Aorta (tissue), 5 donors: ENCODE measurements at places on chromosomes 2 and 18. TPM values are rescaled to one million over a fixed set of nuclear protein-coding genes. Genes with fewer than 3 reads are reported as not detected.

DNA sequence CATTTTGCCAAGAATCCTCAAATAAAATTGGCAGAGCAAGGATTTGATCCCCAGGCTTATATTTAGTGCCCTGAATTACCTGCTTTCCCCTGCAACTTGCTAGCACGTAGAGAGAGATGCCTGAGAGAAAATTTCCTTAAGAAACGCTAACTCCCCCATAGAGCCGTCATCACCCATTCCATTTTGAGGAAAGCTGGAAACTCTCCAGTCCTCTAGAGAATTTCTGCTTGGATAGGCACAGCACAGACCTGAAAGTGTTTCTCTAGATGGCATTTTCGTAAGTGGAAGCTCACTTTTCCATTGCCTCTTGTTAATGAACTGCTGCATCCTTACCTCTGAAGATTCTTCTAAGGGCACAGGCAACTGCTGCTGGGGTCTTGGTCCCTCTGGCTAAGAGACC is 277.8 kb upstream of the SIX2 start:
- DNase-seq = no peak
- peaks cover 3% of the 10 kb centered on the region for H3K4me1 ChIP-seq
- no peak overlapping the region for H3K4me3 ChIP-seq
- H3K27ac ChIP-seq = no peak overlapping the region

DNA sequence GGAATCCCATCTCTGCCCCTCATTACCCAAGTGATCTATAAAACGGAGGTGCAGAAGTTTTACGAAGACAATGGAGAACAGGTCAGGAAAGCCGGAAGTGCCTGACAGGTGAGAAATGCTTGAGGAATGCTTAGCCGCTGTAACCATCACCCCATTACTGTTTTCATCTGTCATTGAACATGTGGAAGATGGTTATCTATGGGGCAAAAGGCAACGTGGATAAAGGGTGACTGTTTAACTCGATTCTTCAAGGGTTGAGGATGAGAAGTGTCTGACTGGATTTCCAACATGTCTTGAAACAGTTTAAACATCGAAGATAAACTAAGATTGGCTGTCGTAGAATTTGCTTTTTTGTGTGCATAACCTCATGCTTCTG is 17.3 kb downstream of the HK2 start:
- H3K36me3 ChIP-seq = no peaks in the 10 kb centered on the region
- no peaks in the 10 kb centered on the region for H3K4me1 ChIP-seq
- H3K4me3 ChIP-seq = no peak overlapping the region
- no peaks in the 10 kb centered on the region for H3K27me3 ChIP-seq

- no peaks in the 10 kb centered on the region for H3K27me3 ChIP-seq
- DNase-seq = peak; percentile 82
- H3K36me3 ChIP-seq = no peaks in the 10 kb centered on the region
- no peak overlapping the region for H3K27ac ChIP-seq
- H3K4me3 ChIP-seq = no peak overlapping the region
These were observed 69.1 kb downstream of the NCAPH start for GRCh38 chr2:96404446-96405373.

DNA sequence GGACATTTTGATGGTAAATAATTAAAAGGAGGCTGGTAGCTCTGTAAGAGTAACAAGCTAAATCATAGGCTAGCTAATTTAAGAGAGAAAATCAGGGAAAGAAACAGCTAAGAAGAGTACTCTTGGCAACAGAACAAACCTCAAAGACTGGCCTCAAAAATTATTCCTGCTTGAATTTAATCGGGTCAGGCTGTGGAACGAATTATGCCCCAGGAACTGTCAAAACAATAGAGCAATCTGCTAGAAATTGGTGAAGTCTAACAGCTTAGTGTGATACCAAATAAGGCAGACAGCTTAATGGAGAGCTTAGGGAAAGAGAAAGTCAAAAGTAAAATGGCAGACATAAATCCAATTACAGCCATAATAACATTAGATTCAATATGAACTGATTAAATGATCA is 215.7 kb downstream of the MREG start:
- no peak overlapping the region for H3K4me3 ChIP-seq
- H3K4me1 ChIP-seq = peaks cover 4% of the 10 kb centered on the region
- H3K27me3 ChIP-seq = no peaks in the 10 kb centered on the region

DNA sequence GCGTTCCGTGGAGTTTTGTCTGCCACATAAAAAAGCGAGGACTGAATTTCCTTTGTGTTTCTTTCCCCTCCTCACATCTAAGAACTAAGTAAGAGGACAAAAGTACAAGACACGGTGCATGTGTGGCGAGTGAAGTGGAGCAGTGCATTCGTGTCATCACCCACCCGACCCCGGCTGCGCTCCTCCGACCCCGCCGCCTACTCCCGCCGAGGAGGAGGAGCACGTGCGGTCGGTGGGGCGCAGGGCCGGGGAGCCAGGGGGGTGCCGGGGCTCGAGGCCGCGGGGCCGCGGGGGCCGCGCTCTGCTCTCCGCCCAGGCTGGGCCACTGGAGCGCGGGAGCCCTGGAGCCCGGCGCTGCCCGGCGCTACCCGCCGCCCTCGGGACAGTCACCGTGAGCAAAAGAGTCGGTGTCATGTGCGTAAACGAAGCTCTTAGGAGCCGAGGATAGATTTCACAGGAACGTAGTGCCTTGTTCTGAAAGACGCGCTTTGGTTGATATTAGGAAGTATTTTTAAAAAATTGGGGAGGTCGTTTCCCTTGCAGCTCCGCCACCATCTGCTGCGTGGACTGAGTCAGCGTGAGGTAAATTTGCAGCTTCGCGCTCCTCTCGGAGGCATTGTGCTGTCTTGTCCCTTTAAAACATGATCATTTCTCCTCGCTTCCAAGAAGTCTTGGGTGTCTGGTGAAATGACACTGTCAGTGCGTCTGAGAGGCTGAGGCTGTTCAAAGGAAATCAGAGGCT is 11.0 kb downstream of the TBR1 start:
- peaks cover 2% of the 10 kb centered on the region for H3K27me3 ChIP-seq
- no peaks in the 10 kb centered on the region for H3K36me3 ChIP-seq
- H3K4me1 ChIP-seq = no peaks in the 10 kb centered on the region
- DNase-seq = no peak
- H3K4me3 ChIP-seq = no peak overlapping the region

- H3K4me1 ChIP-seq = no peaks in the 10 kb centered on the region
- DNase-seq = no peak
- no peak overlapping the region for H3K27ac ChIP-seq
These were observed 9.9 kb downstream of the SNRPG start for GRCh38 chr2:70283500-70284191.

DNA sequence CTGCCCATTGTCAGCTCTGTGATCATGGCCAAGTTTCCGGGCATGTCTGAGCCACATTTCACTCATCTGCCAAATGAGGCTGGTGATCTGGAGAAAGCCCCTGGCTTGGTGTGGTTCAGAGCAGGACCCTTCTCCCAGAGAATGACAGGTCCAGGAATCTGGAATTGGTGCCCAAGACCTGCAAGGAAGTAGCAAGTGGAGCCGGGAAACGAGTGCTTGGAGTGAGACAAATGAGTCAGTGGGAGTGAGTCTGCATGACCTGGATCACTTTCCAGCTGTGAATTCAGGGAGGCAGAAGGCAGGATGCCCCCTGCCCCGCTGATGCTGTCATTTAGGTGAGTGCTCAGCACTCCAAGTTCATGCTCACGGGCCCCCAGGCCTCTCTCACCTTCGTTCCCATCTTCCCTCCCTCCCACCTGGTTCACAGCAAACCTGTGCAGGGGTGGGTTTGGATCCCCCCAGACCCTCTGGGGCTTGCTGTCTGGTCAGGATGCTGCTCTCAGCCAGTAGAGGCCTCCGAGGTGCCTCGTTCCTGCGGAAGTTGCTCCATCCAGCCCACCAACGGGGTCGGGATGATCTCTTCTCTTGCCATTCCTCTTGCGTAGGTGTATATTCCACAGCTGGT is 104.4 kb downstream of the INHBB start:
- H3K27me3 ChIP-seq = no peaks in the 10 kb centered on the region
- DNase-seq = no peak
- no peak overlapping the region for H3K4me3 ChIP-seq
- H3K4me1 ChIP-seq = no peaks in the 10 kb centered on the region

GRCh38 chr2:59080451-59081181 is 839.5 kb upstream of the FANCL start:
- no peak overlapping the region for H3K27ac ChIP-seq
- no peaks in the 10 kb centered on the region for H3K4me1 ChIP-seq
- no peaks in the 10 kb centered on the region for H3K27me3 ChIP-seq
- no peak overlapping the region for H3K4me3 ChIP-seq

- H3K4me3 ChIP-seq = no peak overlapping the region
- DNase-seq = no peak
- no peak overlapping the region for H3K27ac ChIP-seq
- H3K4me1 ChIP-seq = no peaks in the 10 kb centered on the region
- H3K27me3 ChIP-seq = no peaks in the 10 kb centered on the region
- no peaks in the 10 kb centered on the region for H3K36me3 ChIP-seq
These were observed 65.8 kb upstream of the PIEZO2 start for GRCh38 chr18:11215216-11215615.

GRCh38 chr2:30641765-30642345 is 165.4 kb downstream of the CAPN13 start:
- no peaks in the 10 kb centered on the region for H3K4me1 ChIP-seq
- H3K36me3 ChIP-seq = peaks cover 1% of the 10 kb centered on the region
- no peak for DNase-seq
- H3K4me3 ChIP-seq = no peak overlapping the region

DNA sequence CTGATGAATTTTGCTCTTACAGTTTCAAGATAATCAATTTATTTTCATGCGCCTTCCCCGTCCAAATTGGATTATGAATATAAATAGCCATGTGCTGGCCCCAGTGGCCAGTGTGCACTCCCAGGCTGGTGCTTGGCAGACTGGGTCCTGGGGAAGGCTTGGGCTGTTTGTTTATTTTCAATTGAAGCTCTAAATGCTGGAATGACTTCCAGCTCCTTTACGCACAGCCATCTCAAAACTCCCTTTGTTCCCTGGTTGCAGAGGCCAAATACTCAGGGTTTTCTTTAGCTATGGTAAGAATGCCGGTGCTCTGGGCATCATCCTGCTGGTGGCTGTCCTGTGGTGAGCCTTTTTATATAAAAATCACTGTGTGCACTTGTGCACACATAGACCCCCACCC is 131.5 kb downstream of the PRKCE start:
- H3K4me1 ChIP-seq = no peaks in the 10 kb centered on the region
- H3K27me3 ChIP-seq = no peaks in the 10 kb centered on the region
- no peaks in the 10 kb centered on the region for H3K36me3 ChIP-seq
- no peak overlapping the region for H3K4me3 ChIP-seq
- H3K27ac ChIP-seq = no peak overlapping the region

DNA sequence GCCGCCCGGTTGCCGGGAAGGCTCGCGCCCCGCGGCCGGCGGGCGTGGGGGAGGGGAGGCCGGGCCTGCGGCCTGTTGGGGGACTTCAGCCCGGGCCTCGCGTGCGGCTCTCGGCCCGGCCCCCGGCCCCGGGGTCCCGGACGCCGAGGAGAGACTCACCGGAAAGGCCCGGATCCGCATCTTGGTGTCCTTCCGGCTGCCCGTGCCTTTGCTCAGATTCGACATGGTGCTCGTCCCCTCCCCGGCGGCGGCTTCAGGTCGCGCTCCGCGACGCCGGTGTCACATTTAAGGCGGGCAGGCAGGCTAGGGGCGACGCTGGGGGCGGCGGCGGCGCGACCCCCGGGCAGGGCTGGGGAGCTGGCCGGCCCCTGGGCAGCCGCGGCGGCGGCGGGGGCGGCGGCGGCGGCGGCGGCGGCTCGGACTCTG is 365 bp downstream of the CUL3 start:
- peak; percentile 84 for DNase-seq
- H3K27me3 ChIP-seq = no peaks in the 10 kb centered on the region
- peaks cover 2% of the 10 kb centered on the region for H3K4me1 ChIP-seq
- peak overlapping the region; percentile 95 for H3K4me3 ChIP-seq

DNA sequence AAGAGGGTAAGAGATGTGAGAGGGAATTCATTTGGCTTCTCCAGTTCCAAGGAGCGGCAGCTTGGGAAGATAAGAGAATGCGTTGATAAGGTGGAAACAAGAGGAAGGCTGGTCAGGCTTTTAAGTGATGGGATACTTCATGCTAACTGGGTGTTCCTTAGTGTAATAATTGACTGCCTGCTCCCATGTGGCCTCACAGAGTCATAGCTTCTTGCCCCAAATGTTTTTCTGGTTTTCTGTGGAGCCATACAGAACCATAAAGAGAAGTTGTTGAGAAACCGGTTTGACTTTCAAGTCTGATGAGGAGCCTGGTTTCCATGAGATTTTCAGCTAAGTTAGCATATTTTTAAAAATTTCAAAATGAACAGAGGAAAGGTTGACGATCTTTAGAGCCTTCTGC is 97.5 kb upstream of the ZFP36L2 start:
- H3K27me3 ChIP-seq = no peaks in the 10 kb centered on the region
- no peaks in the 10 kb centered on the region for H3K36me3 ChIP-seq
- peaks cover 13% of the 10 kb centered on the region for H3K4me1 ChIP-seq
- no peak for DNase-seq
- H3K27ac ChIP-seq = peak overlapping the region; percentile 74
- H3K4me3 ChIP-seq = no peak overlapping the region

DNA sequence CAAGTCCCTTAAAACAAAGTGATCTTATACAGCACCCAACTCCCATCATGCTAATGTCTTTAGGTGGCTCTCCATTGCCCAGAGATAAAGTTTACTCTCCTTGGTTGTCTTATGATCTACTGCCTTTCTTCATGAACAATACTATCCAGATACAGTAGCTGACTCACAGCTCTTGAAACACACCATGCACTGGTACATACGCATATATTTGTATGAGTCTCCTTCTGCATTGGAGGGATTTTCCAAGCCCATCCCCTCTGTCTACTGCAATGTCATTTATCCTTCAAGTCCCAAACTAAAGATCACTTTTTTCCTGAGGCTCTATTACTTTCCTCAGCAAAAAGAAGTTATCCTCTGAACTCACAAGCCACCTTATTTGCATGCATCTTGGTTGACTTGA is 84.7 kb upstream of the LRATD1 start:
- H3K27me3 ChIP-seq = no peaks in the 10 kb centered on the region
- H3K4me3 ChIP-seq = no peak overlapping the region
- no peaks in the 10 kb centered on the region for H3K36me3 ChIP-seq

- H3K36me3 ChIP-seq = no peaks in the 10 kb centered on the region
- H3K4me1 ChIP-seq = no peaks in the 10 kb centered on the region
- no peak overlapping the region for H3K27ac ChIP-seq
- no peaks in the 10 kb centered on the region for H3K27me3 ChIP-seq
- no peak overlapping the region for H3K4me3 ChIP-seq
These were observed 113.1 kb downstream of the GATA6 start for GRCh38 chr18:22282311-22283115.

DNA sequence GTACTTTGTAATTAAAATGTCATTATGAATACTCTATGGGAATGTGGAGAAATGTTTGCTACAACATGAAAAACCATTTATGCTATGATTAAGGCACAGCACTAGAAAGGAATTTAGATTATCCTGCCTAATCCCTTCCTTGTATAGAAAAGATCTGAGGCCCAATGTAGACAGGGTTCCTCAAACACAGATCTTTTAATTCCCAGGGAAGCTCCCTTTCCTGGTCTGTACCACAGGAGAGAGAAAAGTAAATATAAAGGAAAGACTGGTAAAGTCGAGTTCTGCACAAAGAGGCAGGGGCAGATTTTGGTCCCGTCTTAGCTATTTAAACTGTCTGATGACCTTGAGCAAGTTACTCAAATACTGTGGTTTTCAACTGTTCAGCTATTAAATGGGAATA is 84.7 kb downstream of the ICA1L start:
- H3K4me3 ChIP-seq = no peak overlapping the region
- DNase-seq = no peak
- no peaks in the 10 kb centered on the region for H3K36me3 ChIP-seq
- H3K4me1 ChIP-seq = no peaks in the 10 kb centered on the region

The C2orf78 gene
- total RNA-seq = not detected

The SATB2 gene
- 14.5 TPM for total RNA-seq

The ASPRV1 gene
- 1.9 TPM for total RNA-seq

The MATN3 gene
- total RNA-seq = 1.6 TPM

The ABCG5 gene
- not detected for total RNA-seq

The ERBB4 gene
- 42.0 TPM for total RNA-seq

The POMC gene
- total RNA-seq = 1.4 TPM

The SSB gene
- 76.5 TPM for total RNA-seq
